ENCODE measurements at places on chromosomes 2 and 18.

GRCh38 chr2:20211860-20212458 lies 13.0 kb downstream of the SDC1 start:
- DNase-seq: no peak

DNA sequence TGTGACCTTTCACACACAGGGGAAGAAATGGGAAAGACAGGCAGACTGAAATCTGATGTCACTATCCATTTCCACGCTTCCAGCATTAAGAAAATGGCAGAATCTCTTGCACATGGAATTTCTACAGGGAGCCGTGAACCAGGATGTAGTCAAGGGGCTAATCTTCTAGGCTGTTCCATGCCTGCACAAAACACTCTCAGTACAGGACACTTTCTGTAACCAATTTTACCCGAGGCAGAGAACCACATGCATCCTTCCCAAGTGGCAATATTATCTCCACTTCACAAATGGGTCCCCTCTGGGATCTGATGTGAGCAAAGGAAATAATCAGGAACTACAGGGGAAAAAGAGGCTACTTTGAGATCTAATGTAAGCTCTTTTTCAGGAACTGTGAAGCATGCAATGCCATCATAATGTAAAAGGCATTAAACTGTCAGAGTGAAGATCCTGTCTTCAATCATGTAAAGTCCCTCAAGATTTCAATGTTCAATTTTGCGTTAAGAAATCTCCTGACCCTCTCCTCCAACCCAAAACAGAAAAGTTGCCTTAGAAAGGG lies 236.9 kb downstream of the RBM43 start:
- DNase-seq: no peak

GRCh38 chr2:176468457-176469113 lies 199.3 kb downstream of the MTX2 start:
- DNase-seq: no peak

DNA sequence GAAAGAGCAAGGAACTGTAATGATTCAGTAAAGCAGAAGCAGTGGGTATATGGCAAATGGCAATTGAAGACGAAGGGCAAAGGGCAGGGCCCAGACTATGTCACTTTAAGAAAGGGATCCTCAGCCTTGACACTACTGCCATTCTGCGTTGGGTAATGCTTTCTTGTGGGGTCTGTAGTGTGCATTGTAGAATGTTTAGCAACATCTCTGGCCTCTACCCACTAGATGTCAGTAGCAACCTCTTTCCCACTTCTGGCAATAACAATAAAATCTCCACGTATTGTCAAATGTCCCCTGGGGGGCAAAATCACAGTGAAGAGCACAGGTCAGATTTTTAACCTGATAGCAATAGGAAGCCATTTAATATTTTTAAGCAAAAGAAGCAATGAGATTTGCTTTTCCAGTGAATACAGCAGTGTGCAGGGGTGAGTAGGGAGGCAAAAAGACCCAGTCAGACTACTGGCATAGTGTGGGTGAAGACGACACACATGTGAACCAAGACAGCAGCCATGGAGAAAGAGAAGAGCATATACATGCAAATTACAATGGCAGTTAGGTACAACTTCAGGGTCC lies 209.5 kb downstream of the DYM start:
- peak; percentile 3 for DNase-seq

DNA sequence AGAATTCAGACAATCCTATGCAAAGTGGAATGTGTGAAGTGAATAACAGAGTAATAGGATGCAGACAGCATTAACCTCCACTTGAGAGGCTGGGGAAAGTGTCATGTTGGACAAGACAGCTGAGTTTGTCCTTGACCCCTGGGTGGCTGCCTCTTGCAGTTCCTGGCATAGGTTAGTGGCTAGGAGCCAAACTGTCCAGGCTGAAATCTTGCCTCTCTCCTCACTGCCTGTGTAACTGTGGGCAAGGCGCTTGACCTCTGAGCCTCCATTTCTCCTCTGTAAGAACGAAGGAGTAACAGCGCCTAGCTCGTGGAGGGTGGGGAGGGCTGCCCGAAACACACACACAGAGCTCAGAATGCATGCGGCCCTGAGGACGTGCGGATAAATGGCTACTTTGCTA lies 34.8 kb upstream of the LDLRAD4 start:
- no peak for DNase-seq

GRCh38 chr2:107411267-107411666 lies 415.4 kb upstream of the RGPD4 start:
- no peak for DNase-seq

DNA sequence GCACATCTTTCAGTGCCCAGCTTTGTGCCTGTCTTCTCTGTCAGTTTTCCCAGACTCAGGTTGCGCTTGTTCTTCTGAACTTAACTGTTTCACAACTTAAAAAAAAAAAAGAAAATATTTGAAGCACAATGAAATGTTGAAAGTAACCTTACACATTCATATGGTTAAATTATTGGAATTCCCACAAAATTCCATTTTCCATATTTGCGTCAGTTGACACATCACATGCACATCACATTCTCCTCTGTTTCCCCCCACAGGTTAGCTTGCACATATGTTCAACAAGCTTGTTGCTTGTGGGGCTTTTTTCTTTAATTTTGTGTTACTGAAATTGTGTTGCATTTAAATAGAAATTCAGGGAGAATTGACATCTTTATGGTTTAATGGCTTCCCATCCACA lies 8.3 kb downstream of the MYO1B start:
- no peak for DNase-seq

DNA sequence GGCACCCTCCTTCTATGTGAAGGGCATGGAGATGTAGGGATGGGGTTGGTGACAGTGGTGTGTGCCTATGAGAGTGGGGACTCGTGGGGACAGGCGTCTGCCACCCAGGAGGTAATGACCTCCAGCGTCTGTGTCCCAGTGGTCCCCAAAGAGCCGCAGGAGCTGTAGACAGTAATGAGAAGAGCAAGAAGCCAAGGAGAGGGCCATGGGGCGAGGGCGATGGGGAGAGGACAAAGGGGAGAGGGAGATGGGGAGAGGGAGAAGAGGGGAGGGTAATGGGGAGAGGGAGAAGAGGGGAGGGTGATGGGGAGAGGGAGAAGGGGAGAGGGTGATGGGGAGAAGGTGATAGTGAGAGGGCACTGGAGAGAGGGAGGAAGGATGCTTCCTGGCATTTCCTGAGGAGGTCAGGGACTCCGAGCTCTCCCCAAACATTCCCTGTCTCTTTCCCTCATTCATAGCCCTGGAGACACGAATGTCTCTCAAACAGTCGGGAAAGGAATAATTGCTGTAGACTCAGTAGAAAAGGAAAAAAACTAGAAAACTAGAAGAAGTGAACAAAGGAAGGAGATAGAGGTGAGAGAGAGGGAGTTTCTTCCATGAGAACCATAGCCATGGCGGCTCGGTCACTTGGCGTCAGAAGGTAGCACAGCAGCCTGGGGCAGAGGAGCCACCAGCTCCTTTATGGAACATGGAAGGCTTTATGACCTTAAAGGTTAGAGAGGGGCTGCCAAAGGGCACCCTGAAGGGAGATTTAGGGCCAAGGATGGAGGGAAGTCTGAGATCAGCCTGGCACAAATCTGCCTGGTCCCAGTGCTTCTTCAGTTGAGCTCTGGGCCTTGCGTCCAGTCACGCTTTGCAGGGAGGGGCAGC lies 39.5 kb downstream of the PSD4 start:
- no peak for DNase-seq

DNA sequence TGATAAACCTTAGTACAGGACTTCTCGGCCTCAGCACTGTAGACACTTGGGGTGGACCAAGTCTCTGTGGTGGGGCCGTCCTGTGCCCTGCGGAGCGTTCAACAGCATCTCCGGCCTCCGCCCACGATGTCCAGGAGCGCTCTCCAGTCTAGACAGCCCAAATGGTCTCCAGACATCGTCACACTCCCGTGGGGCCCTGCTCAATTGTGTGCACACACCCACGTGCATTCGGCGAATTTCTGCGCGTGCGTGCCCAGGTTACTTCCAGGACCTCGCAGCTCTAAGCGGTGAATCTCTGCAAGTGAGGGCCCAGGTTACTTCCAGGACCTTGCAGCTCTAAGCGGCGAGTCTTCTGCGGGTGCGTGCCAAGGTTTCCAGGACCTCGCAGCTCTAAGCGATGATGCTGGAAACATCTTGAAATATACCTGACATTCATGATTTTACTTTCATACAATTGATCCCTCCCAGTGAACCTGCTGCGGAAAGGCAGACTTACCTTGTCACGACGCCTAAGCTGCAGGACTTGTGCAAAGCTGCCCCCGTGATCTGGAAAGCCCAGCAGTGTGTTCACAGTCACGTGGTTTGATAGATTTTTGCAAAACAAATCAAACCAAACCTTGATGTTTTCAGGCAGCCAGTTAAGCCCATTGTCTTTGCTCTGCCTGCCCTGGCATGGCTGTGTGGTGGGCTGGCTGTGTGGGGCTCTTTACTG lies 16.1 kb upstream of the OTOS start:
- no peak for DNase-seq

GRCh38 chr18:3931542-3932112 lies 481.7 kb downstream of the TGIF1 start:
- no peak for DNase-seq

- DNase-seq: no peak
Observed at GRCh38 chr2:29611850-29612249, 309.5 kb downstream of the ALK start.

DNA sequence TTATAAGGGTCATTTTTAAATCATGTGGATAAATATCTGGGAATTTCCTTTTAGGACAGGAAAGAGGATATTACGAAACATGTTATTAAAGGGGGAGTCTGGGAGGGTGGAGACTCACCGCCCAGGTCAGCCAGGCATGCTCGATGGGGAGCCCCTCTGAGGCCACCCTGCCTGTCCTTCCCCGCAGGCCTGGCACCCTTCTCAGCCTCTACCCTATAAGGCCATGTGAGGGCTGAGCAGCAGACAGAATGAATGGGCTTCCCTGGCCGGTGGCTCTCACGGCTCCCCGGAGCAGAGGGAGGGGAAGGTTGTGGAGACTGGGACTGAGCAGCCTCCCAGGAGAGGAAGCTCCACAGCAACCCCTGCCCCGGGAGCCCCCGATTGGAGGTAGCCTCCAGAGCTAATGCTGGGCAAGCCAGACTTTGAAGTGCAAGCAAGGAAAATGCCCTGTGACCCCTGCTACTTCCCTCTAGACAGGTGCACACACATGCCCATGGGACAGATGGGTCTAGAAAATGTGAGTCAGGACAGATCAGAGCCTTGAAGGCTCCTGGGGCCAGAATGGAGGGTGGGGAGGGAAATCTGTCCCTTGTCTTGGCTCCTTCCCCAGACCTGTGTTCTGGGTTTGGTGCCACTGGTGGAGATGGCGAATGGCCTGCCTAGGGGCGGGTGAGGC lies 13.2 kb upstream of the ARMC9 start:
- DNase-seq: no peak

- no peak for DNase-seq
Observed at GRCh38 chr2:131419441-131419840, 55.5 kb upstream of the RAB6D start.

- no peak for DNase-seq
Observed at GRCh38 chr18:26057344-26057773, 33.1 kb downstream of the SS18 start.

- no peak for DNase-seq
Observed at GRCh38 chr2:88942798-88943197, 251.3 kb downstream of the RPIA start.

DNA sequence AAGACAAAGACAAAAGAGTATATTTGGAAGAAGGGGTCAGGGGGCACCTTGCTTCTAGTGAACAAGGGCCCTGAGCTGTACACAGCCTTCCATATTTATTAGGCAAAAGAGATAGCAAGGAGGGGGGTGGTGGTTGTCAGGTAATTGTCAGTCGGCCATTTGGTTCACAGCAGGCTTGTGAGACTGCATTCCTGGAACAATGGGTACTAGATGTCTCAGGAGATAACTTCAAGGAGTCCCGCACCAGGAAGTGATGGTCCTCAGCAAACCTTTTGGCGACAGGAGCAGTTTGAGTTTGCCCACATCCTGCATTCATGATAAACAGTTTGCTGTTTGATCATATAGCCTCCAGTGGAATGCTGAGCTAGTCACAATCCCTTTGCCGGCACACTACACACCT lies 376.4 kb upstream of the RAB12 start:
- DNase-seq: no peak

DNA sequence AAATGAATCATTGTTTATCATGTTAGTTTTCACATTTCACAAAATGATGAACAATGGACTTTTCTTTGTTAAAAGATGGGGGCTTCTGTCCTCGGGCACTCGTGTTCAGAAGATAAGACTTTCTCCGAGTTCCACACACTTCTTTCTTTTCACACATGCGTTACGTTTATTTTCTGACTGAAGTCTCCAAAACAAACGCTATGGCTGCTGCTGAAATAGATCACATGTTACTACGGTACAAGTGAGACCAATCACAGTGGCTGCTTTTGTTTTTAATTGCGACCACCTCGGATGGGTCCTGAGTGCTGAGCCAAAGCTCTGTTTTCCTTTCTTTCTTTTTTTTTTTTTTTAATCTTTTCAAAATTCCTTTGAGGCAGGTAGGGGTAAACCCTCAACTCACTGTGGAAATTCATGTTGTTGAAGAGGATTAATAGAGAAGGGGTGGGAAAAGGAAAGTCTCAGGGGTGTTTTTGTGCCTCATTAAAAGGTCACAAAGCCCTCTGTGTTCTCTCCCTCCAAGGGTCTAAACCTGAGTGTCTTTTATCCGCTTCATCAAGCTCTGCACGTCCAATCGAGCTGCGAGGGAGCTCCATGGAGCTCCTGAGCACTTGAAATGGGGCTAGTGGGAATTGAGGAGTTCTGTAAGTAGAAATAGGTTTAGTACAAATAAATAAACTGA lies 48.2 kb downstream of the ARL4C start:
- no peak for DNase-seq

DNA sequence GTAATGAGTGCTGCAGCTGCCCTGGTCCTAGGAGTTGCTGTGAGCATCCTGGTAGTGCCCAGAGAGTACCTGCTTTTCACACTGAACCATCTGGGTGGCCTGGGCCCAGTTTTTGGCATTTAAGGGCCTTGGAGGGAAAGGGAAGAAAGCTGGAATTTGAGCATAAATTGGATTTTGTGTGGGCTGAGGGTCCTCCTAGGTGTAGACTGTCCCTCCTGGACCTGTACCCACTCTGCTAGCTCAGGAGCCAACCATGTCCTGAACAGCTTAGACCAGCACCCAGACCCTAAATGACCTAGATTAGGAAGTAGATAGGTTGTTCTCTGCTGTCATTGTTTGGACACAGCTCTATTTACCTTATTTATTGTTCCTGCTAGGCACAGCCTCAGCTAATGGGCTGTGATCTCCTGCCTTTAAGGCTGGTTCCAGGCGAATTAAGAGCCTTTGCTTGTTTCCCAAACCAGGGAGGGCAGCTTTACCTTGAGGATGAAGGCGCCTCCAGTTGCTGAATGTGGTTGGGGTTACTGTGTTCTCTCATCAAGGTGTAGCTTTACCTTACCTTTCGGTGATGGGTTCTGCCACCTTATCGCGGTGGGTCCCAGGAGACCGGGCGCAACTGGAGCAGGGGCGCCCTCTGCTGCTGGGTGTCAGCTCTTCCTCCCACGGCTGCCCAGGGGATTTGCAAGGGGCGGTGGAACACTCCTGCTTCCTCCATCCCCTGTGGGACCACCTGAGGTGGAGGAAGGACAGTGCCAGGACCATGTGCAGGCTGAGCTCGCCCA lies 34.4 kb downstream of the ITGA6 start:
- peak; percentile 76 for DNase-seq

Measured in SW480 (cell line).